ENCODE measurements at places on chromosomes 12 and 14.

- no peak for DNase-seq
- no peak overlapping the region for H3K27ac ChIP-seq
- H3K36me3 ChIP-seq = no peaks in the 10 kb centered on the region
- no peaks in the 10 kb centered on the region for H3K4me1 ChIP-seq
- no peak overlapping the region for H3K4me3 ChIP-seq
These were observed 17.2 kb downstream of the TXNRD1 start for GRCh38 chr12:104232609-104233280.

- H3K4me3 ChIP-seq = no peak overlapping the region
- H3K27ac ChIP-seq = no peak overlapping the region
- H3K4me1 ChIP-seq = no peaks in the 10 kb centered on the region
- DNase-seq = no peak
- H3K27me3 ChIP-seq = no peaks in the 10 kb centered on the region
- no peaks in the 10 kb centered on the region for H3K36me3 ChIP-seq
These were observed 51.2 kb upstream of the RTRAF start for GRCh38 chr14:51938137-51938536.

- DNase-seq = no peak
- H3K27me3 ChIP-seq = no peaks in the 10 kb centered on the region
- H3K36me3 ChIP-seq = no peaks in the 10 kb centered on the region
- no peak overlapping the region for H3K4me3 ChIP-seq
These were observed 104.8 kb upstream of the PLEKHG7 start for GRCh38 chr12:92597997-92598396.

GRCh38 chr12:115866909-115867525, 410.5 kb downstream of the MED13L start:
- H3K4me3 ChIP-seq = no peak overlapping the region
- H3K27ac ChIP-seq = no peak overlapping the region
- no peaks in the 10 kb centered on the region for H3K4me1 ChIP-seq
- H3K36me3 ChIP-seq = no peaks in the 10 kb centered on the region
- DNase-seq = no peak

DNA sequence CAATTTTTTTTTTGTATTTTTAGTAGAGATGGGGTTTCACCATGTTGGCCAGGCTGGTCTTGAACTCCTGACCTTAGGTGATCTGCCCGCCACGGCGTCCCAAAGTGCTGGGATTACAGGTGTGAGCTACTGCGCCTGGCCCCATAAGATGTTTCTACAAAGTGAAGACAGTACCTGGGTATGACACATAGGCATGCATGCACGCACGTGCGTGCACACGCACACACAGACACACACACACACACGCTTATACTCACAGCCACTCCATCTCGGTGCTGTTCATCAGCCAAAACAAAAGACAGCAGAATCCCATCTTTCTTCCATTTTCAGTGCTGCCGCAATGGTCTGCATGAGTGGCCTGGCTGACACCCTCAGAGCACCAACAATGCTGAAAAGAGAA, 63.9 kb downstream of the VCPKMT start:
- H3K4me1 ChIP-seq = no peaks in the 10 kb centered on the region
- H3K27me3 ChIP-seq = no peaks in the 10 kb centered on the region
- no peak overlapping the region for H3K27ac ChIP-seq

DNA sequence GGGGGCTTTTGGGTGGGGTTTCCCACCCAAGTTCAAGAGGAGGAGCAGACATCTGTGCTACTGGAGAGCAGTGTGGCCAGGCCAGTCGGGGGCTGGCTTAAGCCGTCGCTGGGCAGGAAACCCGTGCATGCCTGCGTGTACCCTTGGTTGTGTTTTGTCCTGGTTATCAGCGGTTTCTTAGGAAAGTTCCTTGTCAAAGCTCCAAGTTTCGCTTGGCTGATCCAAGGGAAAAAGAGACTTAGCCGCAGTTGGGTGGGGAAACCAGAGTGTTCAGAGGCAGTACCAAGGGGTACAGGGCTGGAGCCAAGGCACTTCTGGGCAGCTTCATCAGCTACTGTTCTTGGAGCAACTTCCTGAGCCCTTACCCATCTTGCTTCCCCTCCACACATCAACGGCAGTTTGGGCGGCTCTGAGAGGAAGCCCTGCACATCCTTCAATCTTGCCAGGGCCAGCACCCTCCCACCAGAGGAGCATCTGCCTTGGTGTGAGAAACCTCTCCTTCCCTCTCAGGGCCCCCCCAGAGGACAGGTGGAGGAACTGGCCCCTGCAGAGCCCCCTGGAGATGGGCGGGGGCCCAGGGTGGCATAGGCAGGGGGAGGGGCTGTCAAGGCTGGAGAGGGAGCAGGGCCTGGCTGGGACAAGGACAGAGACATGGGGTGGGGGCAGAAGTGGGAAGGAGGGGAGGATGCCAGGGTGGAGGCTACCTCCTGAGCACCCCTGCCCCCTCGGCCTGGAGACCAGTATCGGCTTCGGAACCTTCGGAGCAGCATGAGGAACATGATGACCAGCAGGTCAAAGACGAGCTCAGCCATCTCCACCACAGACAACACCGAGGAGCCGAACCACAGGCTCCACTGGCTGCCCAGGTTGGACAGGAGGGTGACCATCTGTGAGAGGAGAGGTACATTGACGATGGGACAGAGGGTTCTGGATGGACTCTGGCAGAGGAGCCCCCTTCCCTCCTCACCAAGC, 5.8 kb upstream of the TNFRSF1A start:
- peaks cover 11% of the 10 kb centered on the region for H3K4me1 ChIP-seq
- DNase-seq = no peak
- no peak overlapping the region for H3K27ac ChIP-seq

DNA sequence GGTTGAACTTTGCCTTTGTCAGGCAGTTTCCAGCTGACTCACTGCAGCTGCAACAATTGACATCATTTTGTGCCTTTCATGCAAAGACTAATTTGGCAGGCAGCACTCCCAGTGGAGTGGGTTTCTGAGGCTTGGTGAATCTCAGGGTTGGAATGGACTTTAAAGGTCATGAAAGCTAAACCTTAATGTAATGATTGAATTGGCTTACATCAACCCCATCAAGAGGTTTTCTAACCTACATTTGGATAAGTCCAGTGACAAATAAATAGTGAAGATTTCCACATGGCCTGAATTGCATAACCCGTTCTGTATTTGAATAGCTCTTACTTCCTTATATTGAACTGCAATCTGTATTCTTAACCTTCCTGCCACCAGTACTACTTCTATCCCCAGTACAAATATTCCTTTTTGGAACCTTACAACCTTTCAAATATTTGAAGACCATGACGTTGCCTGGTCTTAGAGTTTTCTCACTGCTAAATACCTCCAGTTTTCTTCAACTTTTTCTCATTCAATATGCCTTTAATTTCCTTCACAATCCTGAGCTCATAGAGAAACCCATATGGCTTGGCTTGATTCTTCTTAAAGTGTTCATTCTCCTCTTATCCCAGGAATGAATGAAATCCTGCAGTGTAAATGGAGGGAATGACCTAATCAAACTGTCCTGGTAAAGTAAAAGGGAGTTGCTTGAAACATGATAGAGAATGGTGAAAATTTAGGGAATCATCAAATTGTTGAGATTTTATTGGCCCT, 168.1 kb upstream of the NOVA1 start:
- no peak overlapping the region for H3K4me3 ChIP-seq
- no peaks in the 10 kb centered on the region for H3K36me3 ChIP-seq
- H3K27ac ChIP-seq = no peak overlapping the region
- H3K4me1 ChIP-seq = no peaks in the 10 kb centered on the region
- DNase-seq = no peak

GRCh38 chr12:95956557-95957145, 13.5 kb downstream of the AMDHD1 start:
- H3K27ac ChIP-seq = no peak overlapping the region

- H3K27ac ChIP-seq = no peak overlapping the region
- H3K27me3 ChIP-seq = no peaks in the 10 kb centered on the region
- H3K36me3 ChIP-seq = 0 out of 2 replicates have a peak, but pooled peaks cover 2% of the 10 kb centered on the region
- DNase-seq = no peak
- no peaks in the 10 kb centered on the region for H3K4me1 ChIP-seq
- H3K4me3 ChIP-seq = no peak overlapping the region
These were observed 15.5 kb downstream of the BTBD7 start for GRCh38 chr14:93317210-93317874.
